ENCODE measurements at places on chromosomes 5 and 9.

GRCh38 chr9:694403-695154, 146.9 kb upstream of the DMRT1 start:
- peak; percentile 17 for DNase-seq

DNA sequence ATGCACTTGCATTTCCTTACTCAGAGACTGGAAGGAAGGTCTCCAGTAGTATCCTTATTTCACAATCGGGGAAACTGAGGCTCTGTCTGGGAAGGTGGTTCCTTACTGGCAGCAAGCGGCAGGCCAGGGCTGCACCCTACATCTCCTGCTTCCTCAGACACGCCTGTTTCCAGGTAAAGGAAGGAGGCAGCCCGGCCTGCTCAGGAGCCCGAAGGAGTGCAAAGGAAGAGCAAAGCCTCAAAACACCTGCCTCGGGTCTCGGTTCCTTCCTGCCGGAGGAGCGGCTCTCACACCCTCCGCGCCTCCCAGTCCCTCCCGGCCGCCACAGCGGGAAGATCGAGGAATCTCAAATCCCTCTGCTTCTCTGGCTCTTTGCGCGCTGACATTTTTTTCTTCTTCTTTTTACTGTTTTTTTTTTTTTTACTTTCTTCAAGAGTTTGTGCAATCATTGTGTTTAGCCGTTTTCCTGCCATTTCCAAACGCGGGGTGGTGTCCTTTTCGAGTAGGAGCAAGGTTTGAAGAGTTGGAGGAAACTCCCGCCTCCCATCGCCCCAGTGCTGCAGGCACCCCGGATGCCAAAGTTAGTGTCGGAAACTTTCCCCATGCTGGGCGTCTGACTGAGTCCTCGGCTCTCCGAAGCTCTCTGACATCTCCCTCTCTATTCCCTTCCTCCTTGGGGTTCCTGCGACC, 1.0 kb downstream of the GGTA1 start:
- DNase-seq, result peak; percentile 65

DNA sequence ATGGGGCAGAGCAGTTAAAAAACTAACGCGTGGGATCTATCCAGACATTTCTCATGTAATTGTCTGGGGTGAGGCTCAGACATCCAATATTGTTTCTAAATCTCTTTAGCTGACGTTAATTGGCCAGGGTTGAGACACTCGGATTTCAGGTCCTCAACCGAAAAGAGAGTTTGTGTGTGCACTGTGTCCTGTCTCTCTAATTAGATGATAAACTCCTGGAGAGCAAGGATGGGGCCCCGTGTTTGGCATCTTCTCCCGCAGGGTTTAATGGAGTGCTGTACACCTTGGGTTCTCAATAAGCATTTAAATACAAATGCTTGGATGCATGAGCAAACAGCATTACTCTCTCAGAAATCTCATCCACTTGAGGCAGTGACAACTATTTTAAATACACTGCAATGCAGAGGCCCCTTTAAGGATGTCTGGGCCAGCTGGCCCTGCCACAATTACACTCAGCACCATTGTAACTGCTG, 139.6 kb downstream of the MTX3 start:
- no peak for DNase-seq

GRCh38 chr9:38687389-38687842, 32.5 kb downstream of the FAM240B start:
- peak; percentile 58 for DNase-seq

- peak; percentile 75 for DNase-seq
These were observed 138.9 kb downstream of the C9orf50 start for GRCh38 chr9:129481810-129482511.

DNA sequence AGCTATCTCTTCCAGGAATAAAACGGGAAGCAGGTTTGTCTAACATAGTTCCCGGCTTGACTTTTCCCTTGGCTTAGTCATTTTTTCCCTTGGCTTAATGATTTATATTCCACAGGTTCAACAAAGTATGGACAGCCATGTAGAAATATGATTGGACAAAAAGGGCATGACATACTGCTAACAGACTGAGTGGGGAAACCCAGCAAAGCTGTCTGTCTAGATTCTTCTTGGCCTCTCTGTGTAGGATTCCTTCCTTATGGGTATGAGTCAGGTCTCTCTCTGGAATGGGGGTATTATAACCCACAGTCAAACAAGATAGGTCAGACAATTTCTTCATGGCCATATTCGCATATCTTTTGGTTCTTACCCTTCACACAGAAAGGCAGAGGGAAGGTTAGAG, 5.7 kb upstream of the MTAP start:
- DNase-seq, result no peak

GRCh38 chr9:136203408-136204144, 1.4 kb downstream of the LHX3 start:
- no peak for DNase-seq

- DNase-seq, result peak; percentile 18
These were observed 125.3 kb upstream of the SAP30L start for GRCh38 chr5:154320224-154321089.

DNA sequence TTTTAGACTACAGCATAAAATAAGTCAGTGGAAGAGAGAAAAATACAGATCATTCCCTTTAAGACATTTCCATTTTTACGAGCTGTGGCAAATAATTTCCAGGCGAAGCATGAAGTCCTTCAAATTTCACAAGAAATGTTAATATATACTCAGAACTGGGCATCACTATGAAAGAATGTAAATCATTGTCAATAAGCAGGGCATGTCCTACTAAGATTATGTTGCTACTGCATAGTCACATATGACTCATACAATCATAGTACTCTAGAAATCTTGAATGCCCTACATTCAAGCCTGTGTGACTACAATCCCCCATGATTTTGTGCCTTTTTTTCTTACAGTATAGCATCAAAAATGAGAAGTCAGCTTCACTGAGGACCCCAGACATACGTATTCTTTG, 485.2 kb upstream of the FTMT start:
- no peak for DNase-seq

- no peak for DNase-seq
These were observed 68.6 kb upstream of the STARD4 start for GRCh38 chr5:111580956-111581355.

- no peak for DNase-seq
These were observed 742.7 kb upstream of the ZNF608 start for GRCh38 chr5:125489146-125489545.

DNA sequence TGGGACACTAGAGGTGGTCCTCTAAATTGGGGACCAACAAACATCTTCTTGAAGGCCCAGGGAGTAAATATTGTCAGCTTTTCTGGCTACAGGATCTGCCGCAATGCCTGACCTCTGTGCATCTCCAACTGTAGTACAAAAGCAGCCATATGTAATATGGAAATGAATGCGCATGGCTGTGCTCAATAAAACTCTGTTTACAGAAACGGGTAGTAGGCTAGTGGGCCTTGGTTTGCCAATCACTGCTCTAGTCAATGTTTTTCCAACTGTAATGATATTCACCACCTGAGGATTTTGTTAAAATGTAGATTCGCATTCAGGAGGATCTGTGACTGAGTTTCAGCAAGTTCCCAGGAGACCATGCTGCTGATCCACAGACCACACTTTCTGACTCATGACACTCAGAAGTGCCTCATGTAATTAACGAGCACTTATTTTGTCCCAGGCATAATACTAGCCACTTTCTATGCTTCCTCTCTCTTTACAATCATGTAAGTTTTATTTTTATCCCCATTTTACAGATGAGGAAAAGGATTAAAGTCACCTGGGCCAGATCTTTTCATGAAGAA, 96.9 kb downstream of the MED27 start:
- DNase-seq, result no peak
